NT2/D1 (cell line): ENCODE measurements at places on chromosomes 2 and 18.
A peak's percentile ranks its signal among the peaks of the same experiment; 100 is the strongest.

GRCh38 chr2:235268535-235268934 lies 225.3 kb upstream of the AGAP1 start:
- no peak for DNase-seq

- no peak for DNase-seq
Measured at GRCh38 chr18:43372773-43373172, 95.5 kb upstream of the SYT4 start.

DNA sequence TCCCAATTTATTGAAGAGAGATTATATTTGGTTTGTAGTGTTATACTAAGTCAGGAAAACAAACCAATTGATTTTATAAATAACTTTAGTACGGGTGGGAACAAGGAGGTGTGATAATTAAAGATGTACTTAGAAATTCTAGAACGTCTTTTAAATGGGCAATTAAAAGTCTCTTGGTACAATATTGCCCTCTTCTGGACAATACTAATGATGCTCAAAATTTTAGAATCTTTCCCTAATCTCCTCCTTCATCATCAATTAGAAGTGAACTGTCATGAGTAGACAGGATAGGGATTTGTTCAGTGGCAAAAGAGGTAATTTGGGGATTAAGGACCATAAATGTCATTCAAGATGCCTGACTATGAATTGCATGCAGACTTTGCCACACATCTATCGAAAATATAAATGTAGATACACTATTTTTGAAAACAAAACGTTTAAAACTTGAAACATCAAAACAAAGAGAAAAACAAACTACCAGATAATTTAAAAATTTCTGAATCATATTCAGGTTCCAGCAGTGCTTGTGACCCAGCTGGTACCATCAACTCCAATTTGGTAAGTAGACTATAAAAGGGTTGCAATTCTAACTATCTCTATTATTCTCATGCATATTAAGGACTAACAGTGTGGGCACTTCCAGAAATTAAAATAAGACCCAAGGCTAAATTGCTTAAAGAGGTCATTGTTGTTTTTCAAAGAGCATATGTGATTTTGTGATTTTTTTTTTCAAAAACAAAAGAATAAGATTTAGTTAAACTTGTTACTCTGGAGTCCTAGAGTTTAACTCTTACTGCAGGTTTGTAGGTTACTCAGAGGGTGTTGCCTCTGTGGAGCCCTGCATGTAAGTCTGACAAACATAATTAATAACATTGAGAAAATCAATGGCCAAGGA lies 123.5 kb downstream of the LAMA3 start:
- DNase-seq = no peak

DNA sequence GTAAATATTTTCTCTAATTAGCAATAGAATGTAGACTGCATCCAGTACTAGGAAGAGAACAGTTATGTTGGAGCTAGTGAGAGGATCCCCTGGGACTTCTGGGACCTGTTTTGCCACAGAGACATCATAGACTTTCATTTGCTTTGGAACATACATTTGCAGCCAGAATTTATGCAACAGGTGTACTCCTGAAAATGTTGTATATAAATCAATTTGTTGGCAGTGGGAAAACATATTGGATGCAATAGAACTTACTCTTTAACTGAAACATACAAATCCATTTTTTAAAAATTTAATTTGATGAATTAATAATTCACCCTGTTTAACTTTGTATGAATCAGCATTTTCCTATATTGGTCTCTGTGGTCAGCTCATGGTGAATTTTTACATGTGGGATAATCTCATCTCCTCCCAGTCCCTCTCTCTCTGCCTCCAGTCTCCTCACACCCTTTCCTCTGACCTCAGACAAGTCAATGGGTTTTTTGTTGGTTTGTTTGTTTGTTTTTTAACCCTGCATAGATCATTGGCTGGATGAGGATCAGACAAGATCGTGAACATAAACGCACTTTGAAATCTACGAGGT lies 263.0 kb downstream of the LPIN1 start:
- no peak for DNase-seq

GRCh38 chr2:241091201-241091600 lies 10.9 kb downstream of the MTERF4 start:
- no peak for DNase-seq

DNA sequence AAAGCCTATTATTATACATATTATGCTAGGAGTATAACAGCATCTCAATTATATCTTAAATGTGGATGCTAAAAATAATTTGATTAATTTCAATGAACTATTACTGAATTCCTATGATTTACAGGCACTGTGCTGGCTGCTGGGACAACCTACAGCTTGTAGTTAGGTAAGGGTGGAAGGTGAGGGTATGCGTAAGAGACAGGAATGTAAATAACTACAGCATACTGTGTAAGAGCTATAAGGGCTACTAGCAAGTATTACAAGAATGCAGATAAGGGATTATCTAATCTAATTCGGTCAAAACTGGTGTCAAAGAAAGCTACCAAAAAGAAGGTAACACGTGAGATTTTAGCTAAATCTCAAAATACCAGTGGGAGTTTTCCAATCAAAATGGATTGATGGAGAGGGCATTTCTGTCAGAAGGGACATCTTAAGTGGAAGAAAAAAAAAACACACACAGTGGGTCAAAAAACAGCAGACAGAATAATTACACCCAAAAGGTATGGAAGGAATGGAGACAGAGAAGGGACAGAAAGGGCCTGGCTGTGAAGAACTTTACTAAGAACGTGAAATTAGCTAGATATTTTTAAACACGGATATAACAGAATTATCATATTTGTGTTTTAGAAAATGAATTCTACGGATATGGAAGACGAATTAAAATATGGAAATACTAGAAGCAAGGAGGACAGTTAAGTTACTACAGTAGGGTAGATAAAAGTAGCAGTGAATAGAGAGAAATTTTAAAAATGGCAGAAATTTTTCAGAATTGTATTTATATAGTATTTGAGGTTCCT lies 47.1 kb downstream of the STRN start:
- no peak for DNase-seq

DNA sequence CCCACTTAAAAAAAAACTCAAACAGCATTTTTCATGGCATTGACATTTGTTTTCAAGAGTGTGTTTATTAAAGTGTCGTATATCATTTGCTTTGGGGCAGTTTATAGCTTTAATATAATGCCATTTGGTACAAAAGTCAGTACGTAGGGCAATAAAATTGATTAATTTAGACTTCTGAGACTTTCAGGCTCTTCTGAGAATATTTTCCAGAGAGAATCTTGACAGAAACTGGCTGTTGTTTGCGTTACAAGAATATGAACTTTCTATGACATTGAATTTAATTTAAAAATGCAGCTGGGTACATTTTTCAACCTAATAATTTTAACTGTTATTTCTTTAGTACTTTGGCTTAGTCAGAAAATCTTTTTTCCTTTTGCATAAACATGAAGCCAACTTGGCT lies 98.9 kb downstream of the RNF144A start:
- DNase-seq = no peak

- no peak for DNase-seq
Measured at GRCh38 chr2:51782921-51783765, 751.2 kb upstream of the NRXN1 start.

- DNase-seq = no peak
Measured at GRCh38 chr2:119469131-119469530, 37.5 kb downstream of the TMEM37 start.

GRCh38 chr2:25980076-25980887 lies 2.0 kb downstream of the KIF3C start:
- DNase-seq = no peak

DNA sequence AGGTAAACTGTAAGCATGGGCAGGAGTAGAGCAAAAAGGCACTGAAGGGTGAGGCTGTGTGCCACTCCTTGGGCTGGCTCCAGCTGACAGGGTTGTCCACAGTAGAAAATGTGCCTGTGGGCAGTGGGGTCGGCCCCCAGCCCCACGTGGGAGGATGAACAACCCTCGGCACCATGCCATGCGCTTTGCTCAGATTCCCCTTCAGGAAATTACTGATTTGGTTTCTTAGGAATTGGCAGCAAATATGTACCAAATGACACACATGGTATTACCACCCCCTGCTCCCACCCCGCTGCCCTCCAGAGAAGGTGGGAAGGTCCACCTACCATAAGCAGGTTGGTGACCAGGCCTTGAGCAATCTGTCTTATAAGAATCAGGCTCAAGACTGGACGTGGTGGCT lies 13.6 kb downstream of the ADCY3 start:
- DNase-seq = no peak

- no peak for DNase-seq
Measured at GRCh38 chr2:220373878-220374277, 746.4 kb downstream of the SLC4A3 start.

DNA sequence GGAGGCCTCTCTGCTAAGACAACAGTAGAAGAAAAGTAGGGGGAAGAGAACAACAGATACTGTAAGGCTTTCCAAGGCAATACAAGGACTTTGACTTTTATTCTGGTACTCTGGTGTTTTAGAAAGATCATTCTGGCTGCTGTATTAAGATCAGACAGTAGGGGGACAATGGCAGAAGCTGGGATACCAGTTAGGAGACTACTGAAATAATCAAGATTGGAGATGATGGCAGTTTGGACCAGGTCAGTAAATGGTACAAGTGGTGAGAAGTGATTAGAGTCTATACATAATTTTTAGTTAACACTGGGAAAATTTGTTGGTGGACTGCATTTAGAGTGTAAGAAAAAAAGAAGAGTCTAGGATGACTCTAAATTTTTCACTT lies 139.7 kb downstream of the ROCK1 start:
- no peak for DNase-seq

GRCh38 chr2:113977660-113978523 lies 88.0 kb downstream of the ACTR3 start:
- peak; percentile 35 for DNase-seq

GRCh38 chr2:33660416-33661123 lies 61.5 kb upstream of the FAM98A start:
- no peak for DNase-seq

DNA sequence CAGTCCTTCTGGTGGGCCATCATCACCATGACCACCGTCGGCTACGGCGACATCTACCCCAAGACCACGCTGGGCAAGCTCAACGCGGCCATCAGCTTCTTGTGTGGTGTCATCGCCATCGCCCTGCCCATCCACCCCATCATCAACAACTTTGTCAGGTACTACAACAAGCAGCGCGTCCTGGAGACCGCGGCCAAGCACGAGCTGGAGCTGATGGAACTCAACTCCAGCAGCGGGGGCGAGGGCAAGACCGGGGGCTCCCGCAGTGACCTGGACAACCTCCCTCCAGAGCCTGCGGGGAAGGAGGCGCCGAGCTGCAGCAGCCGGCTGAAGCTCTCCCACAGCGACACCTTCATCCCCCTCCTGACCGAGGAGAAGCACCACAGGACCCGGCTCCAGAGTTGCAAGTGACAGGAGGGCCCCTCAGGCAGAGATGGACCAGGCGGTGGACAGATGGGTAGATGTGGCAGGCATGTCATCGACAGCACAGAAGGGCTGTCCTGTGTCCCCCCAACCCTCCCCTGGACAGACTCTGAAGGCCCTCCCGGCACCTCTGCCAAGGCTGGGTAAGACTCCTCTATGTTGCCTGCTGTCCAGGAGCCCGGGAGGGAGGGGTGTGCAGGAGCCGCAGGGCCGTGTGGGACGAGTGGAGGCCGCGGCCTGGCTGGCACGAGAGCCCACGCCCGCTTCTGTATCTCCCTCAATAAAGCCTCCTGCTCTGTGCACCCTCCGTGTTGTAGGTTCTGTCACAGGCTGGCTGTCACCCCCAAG lies 2.0 kb downstream of the KCNF1 start:
- no peak for DNase-seq

DNA sequence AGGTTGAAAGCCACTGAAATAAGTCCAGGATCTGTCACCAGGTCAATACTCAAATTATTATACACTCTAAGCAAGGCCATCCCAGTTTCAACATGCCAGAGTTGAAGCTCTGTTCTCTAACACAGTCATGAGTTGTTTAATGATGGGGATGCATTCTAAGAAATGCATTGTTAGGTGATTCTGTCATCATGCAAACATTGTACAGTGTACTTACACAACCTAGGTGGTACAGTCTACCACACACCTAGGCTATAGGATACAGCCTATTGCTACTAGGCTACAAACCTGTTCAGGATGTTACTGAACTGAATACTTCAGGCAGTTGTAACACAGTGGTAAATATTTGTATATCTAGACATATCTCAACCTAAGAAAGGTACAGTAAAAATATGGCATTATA lies 162.2 kb downstream of the BAZ2B start:
- no peak for DNase-seq

- DNase-seq = no peak
Measured at GRCh38 chr18:8811115-8811514, 105.8 kb downstream of the MTCL1 start.

- DNase-seq = no peak
Measured at GRCh38 chr2:181973171-181973783, 12.4 kb upstream of the PPP1R1C start.

GRCh38 chr2:232473467-232473890 lies 14.2 kb downstream of the ECEL1 start:
- DNase-seq = no peak

- DNase-seq = no peak
Measured at GRCh38 chr2:172735582-172736423, at the start of gene RAPGEF4. TSS of gene RAPGEF4 (plus strand) at chr2:172735845. CDS start at chr2:172735984, 139 bp downstream.

DNA sequence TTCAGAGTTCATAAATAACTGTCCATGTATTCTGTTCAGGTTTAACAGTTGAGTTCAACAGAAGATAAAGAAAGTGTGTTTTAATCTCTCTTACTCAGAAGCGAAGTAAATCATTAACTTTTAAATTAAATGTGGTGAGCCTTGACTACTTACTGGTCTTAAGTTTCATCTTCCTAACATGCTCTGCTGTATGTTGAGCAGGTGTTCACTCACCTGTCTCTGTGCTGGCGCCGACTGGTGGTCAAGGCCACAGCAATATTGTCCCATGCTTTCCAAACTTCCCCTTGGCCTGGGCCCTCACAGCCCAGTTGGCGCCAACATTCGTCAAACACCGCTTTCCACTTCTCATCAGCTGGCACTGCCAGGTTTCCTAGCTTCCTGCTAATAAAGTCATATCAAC lies 17.0 kb upstream of the MPP4 start:
- DNase-seq = no peak

DNA sequence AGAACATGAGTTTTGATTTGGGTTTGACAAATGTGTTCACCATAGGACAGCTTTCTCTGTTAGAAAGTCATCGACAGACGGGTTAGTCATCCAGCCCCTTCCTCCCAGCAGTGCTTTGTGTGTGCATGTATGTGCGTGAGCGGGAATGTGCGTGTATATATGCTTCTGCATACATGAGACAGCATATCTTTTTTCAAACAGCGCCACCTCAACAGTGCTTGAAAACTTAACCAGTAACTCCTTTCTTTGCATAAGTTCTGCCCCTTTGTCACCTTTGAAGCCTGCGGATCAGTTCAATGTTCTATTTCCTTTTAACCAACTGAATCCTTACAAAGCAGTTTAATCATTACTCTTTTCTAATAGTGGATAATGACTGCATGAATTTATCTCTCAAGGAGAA lies 351.4 kb downstream of the LPIN1 start:
- no peak for DNase-seq
